ENCODE measurements at places on chromosomes 5 and 9.

GRCh38 chr9:129472651-129473102 is 148.2 kb downstream of the C9orf50 start:
- no peak for DNase-seq

GRCh38 chr5:149826574-149826973 is 96.5 kb downstream of the PPARGC1B start:
- DNase-seq: no peak

DNA sequence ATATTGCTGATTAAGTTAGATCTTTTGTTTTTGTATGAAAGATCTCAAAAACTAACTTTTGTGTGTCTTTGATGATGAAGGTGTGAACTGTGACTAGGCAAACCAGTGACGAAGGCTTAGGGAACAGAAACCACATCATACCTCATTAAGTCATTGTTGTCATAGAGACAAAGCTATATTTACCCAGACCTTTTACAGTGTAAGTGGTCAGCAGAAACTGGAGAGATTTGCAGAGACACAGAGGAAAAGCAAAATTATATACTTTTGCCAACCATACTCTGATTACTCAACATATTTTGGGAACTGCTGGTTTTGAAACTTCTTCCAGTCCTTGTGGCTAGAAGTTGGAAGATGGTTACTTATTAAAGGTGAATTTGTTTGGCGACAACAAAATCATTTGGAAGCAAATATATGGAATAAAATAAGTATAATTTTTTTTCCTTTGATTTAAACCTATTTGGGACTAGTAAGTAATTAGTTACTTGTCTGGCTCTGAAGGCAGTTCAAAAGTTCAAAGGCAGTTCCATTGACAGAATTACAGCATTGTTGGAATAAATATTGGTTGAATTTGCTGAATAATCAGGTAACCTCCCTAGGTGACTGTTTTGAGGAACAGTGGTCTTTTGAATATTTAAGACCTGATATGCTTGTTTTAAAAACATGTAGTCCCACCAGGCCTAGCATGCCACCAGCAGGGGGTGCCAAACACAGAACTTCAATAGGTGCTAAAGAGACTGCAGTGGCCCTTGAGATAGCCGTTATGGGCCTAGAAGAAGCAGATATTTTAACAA is 103.8 kb downstream of the RPS23 start:
- peak; percentile 80 for DNase-seq

DNA sequence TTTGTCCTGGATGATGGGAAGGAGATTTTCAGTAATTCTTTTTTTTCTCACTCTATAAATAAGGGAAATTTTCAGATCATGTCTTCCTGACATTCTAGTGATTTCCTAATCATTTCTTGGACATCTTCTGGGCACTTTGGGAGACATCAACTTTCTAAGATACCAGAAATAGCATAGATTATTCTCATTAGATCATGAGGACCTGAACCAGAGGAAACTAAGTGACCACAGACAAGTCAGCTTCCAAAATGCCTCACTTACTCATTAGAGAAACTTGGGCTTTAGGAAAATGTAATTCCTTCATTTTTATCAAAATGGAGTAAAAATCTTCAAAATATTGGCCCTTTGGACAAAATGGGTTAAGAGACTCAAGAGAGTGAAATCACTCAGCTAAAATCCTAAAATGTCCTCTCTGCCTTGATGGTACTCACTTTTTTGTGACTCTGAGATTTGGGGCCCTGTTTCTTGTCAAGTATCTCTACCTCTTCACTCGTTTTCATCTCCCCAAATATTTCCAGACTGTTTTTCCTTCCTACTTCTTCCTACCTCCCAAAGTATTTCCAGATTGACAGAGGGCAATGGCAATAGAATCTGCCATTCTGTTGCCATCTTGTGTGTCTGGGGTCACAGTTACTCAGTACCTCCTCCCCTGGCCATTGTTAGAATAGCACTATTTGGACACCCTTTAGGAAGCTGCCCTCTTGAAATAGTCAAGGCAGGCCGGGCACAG is 194.5 kb downstream of the NR3C1 start:
- no peak for DNase-seq

DNA sequence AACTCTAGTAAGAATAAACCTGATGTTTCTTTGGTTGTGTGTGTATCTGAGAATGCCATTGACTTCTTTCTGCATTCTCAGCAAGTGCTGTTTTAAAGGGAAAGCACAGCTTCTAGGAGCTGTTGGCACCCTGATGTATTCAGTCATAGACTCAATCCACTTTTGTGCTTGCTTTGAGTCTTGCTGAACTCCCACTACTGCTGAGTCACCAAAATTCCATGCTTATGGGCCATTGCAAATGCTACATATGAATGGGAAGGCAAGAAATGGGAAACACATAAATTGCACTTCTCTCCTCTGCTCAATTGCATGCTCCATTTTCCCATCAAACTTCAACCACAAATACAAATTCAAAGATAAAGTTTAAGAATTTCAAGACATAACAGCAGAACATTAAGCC is 9.8 kb upstream of the FTMT start:
- DNase-seq: peak; percentile 17

GRCh38 chr9:9108641-9109040 is 1309.1 kb upstream of the DMAC1 start:
- DNase-seq: no peak

- no peak for DNase-seq
These were observed 71.2 kb downstream of the PLAC8L1 start for GRCh38 chr5:146034127-146034526.

GRCh38 chr5:111227801-111228200 is 3.6 kb downstream of the CAMK4 start:
- DNase-seq: no peak

DNA sequence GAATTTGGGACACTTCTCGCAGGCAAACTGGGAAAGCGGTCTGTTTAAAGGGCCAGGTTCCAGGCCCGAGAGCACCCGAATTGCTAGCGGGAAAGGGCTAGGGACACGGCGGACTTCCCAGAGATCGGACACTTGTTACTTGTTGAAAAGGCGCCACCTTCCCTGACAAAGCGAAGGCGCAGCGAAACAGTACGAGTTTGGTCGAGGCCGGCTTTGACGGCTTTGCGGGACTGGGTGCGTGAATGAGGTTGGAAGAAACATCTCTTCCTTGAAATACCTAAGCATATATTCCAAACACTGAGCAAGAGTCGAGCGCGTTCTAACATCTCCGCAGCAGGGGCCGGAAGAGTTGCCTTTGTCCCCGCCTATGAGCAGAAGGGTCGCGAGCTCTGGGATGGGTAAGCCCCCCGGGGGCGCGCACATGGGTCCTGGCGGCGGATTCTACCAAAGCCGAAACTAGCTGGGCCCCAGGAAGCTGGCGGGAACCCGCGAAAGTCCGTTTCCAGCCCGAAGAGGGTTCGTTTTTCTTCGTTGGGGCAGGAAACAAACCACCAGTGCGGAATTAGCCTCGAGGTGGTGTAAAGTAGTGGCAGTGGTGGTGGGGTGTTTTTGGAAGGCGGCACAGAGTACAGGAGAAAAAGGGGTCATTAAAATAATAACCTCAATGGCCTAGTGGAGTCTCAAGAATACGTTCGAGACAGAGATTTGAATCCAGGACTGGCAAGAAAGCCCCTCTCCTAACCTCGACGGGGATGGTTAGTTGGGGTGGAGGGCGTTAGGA is 1.5 kb downstream of the GDNF start:
- DNase-seq: peak; percentile 14

- no peak for DNase-seq
These were observed 164.5 kb downstream of the GAS1 start for GRCh38 chr9:86782831-86783230.

DNA sequence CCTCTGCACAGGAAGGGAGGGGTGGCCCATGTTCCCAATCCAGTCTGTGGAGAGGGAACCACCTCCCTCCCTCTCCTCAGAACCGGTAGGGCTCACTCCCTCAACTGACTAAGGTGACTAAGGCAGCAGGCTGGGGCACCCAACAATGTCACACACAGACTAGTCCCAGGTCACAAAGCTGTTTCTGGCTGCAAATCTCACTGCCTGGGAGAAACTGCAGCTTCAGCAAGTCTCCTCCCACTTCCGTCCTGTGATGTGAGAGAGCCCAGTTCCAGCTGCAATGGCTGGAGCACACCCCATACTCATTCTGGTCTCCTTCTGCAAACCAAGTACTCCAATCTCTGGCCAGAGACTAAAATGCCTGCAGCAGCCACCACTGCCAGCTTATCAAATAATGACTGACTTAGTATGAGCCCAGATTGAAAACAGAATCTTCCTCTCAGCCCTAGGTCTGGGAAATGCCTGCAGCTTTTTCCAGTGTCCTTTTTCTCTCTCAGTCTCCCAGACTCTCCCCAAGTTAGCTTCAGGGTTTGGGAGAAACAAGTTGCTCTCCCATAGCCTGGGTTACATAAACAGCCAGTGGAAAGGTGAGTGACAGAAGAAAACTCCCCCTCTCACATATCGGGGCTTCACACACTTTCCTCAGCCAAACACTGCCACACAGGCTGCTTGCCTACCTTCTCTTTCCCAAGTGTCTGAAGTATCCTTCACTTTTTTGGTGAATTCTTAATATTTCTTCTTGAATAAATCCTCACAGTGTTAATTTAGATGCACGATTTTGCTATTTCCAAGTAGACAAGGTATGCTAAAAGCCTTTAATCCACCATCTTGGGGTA is 247.4 kb upstream of the RASA1 start:
- DNase-seq: no peak

DNA sequence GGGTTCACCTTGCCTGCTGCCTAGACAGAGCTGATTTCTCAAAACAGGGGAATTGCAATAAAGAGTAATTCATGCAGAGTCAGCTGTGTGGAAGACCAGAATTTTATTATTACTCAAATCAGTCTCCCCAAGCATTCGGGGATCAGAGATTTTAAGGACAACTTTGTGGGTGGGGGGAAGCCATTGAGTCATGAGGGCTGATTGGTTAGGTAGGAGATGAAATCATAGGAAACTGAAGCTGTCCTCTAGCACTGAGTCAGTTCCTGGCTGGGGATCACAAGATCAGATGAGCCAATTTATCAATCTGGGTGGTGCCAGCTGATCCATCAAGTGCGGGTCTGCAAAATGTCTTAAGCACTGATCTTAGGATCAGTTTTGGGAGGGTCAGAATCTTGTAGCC is 159.1 kb upstream of the MAP1B start:
- no peak for DNase-seq

DNA sequence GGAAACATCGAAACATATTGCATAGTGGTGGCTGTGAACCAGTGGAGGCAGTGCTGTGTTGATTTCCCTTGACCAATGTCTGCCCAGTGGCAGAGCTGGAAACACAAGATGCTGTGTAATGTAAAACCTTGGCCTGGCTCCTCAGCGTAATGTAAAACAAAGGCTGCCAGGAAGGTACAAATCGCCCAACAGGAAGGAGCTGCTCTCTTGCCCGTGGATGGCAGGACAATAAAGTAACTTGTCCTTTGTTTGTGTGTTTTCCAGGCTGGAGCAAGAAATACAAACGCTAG is 143.4 kb downstream of the PALM2AKAP2 start:
- no peak for DNase-seq

DNA sequence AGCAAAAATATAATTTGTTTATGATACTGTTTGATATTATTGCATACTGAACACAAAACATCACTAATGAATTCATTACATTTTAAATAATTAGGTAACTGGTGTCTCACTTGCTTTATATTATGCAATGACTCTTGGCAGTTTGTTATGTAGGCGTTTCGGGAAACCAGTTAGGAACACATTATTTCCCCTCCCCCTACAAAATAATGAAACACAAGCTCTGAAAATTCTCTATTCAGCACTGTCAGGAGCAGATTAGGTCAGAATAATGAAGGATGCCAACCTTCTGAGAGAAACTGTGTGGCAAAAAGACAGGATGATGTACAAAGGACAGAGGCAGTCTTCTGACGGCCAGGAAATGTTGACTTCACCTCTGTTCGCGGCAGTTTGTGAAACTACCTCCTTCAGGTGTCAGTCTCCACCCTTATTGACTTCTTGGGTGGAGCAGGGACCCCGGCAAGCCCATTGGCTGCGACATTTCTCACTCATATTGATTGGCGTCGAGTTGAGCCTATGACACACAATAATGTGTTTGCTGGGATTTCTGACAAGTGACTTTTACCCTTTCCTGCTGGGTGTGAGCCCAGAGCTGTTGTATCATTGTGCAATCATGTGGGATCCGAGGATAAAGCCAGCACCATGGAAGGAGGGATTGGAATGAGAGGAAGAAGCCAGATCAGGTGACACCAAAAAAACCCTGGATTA is 33.9 kb downstream of the SH3PXD2B start:
- peak; percentile 96 for DNase-seq

- no peak for DNase-seq
These were observed 71.4 kb upstream of the SPTLC1 start for GRCh38 chr9:92186631-92187030.

All from amniotic epithelial cell (primary cell).